ENCODE measurements at places on chromosomes 3 and 15. TPM values are rescaled to one million over a fixed set of nuclear protein-coding genes. Genes with fewer than 3 reads are reported as not detected.

- no peak for DNase-seq
These were observed 66.3 kb downstream of the ISG20 start for GRCh38 chr15:88704791-88705768.

DNA sequence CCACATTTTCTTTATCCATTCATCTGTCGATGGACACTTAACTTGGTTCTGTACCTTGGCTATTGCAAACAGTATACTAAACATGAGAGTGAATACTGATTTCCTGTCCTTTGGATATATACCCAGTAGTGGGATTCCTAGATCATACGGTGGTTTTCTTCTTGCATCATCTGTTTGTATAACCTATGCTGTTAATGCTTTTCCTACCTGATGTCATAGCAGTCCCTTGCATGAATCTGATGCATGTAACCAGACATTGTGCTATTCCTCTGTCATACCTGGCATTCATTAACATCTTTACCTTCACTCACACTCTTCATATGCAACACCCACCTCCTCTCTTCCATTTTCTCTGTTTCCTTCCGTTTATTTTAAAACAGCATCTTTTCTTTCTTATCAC lies 185.2 kb downstream of the KLHL25 start:
- DNase-seq, result no peak

DNA sequence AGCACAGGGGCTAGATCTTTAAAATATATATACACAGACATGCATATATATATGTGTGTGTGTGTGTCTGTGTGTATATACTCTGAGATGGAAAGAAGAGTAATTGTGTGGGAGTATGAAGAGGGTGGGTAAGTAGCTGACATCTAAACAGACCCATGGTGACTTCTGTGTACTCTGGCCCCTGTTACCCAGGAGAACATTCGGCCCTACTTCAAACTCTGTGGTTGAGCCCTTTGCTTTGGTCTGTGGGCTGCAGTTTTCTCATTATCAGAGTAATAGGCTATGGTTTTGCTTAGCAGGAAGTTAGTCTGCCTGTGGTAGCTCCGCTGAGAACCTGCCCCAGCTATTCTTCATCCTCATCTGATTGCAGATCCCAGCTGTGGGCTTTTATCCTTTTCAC lies 141.4 kb downstream of the RBPMS2 start:
- no peak for DNase-seq

DNA sequence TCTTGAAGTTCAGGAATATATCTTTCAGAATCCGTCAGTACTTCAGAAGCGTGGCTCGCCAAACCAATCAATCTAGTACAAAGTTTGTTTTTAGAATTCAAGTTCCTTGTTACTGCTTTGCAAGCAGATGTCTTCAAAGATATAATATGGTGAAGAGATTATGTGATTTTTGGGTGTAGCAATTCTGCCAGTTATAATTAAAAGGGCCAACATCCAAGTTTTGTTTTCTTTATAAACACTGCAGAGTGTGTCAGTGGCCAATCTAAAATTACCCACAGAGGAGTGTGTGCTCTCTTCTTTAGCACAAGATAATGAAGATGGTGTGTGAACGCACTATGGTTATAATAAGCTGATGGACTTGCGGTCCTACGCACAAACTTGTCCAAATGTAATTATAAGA lies 493.6 kb upstream of the MDFIC2 start:
- no peak for DNase-seq

The ZDHHC23 gene
- total RNA-seq, result 7.4 TPM
